ENCODE measurements at places on chromosomes 12 and 14. TPM values are rescaled to one million over a fixed set of nuclear protein-coding genes. Genes with fewer than 3 reads are reported as not detected.
A peak's percentile ranks its signal among the peaks of the same experiment; 100 is the strongest.

KRT75 gene
- total RNA-seq: not detected

RND1 gene
- 10.4 TPM for total RNA-seq

KRT79 gene
- total RNA-seq: 0.21 TPM

HVCN1 gene
- 11.8 TPM for total RNA-seq

SYCP3 gene
- 0.07 TPM for total RNA-seq

DNA sequence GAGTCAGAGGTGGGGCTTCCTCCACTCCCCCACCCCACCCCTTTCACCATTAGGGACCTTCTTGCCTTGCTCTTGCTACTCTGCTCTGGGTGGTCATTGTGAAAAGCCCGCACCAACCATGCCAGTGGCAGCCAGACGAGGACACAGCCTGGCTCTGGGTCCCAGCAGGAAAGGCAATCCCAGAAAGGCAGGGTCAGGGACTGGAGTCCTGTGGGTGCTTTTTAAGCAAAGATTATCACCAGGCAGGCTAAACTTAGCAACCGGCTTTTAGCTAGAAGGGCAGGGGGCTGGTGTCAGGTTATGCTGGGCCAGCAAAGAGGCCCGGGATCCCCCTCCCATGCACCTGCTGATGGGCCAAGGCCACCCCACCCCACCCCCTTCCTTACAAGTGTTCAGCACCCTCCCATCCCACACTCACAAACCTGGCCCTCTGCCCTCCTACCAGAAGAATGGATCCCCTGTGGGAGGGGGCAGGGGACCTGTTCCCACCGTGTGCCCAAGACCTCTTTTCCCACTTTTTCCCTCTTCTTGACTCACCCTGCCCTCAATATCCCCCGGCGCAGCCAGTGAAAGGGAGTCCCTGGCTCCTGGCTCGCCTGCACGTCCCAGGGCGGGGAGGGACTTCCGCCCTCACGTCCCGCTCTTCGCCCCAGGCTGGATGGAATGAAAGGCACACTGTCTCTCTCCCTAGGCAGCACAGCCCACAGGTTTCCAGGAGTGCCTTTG lies 1.2 kb upstream of the GAPDH start:
- H3K27me3 ChIP-seq: no peaks in the 10 kb centered on the region
- peaks cover 51% of the 10 kb centered on the region for H3K36me3 ChIP-seq
- H3K4me3 ChIP-seq: peak overlapping the region; percentile 96
- H3K27ac ChIP-seq: peak overlapping the region; percentile 98
- H3K4me1 ChIP-seq: peaks cover 34% of the 10 kb centered on the region
- peak; percentile 84 for DNase-seq

GRCh38 chr14:104357689-104358527 lies 219.5 kb downstream of the KIF26A start:
- H3K36me3 ChIP-seq: no peaks in the 10 kb centered on the region
- no peak overlapping the region for H3K4me3 ChIP-seq
- DNase-seq: no peak
- H3K4me1 ChIP-seq: no peaks in the 10 kb centered on the region
- no peak overlapping the region for H3K27ac ChIP-seq

GRCh38 chr12:64836856-64837255 lies 12.4 kb downstream of the TBC1D30 start:
- no peaks in the 10 kb centered on the region for H3K4me1 ChIP-seq
- peaks cover 4% of the 10 kb centered on the region for H3K36me3 ChIP-seq
- H3K27me3 ChIP-seq: no peaks in the 10 kb centered on the region
- no peak overlapping the region for H3K4me3 ChIP-seq

- no peaks in the 10 kb centered on the region for H3K36me3 ChIP-seq
- DNase-seq: peak; percentile 85
- H3K27me3 ChIP-seq: peaks cover 62% of the 10 kb centered on the region
- no peak overlapping the region for H3K27ac ChIP-seq
Observed at GRCh38 chr12:21527451-21528180, 1.5 kb downstream of the SPX start.

TSPAN19 gene
- total RNA-seq: 0.50 TPM

DNA sequence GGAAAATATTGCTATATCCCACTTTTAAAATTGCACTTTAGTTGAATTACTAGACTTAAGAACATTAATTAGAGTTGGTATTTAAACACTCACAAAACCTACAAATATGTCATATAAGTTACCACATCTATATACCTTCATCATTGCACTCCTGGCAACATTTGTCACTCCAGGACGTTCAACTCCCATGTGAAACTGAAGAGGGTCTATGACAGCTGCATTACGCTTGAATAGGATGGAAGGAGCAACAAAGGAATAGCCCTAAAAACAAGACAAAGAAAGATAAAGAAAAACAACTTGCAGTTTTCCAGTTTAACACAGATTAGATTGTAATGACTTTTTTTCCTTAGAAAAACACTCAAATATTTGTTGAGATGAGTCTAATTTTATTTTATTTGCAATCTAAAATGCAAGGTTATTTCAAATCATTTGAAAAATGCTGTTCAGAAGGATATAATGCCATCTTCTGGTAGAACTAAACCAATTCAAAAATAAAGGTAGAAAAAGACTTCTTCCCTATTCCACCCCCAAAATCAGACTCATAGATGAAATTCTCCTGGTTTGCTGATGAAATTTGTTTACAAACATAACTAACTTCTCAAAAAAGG lies 84.3 kb upstream of the TTC7B start:
- H3K4me1 ChIP-seq: no peaks in the 10 kb centered on the region
- no peak overlapping the region for H3K27ac ChIP-seq
- H3K36me3 ChIP-seq: no peaks in the 10 kb centered on the region
- no peak for DNase-seq

DNA sequence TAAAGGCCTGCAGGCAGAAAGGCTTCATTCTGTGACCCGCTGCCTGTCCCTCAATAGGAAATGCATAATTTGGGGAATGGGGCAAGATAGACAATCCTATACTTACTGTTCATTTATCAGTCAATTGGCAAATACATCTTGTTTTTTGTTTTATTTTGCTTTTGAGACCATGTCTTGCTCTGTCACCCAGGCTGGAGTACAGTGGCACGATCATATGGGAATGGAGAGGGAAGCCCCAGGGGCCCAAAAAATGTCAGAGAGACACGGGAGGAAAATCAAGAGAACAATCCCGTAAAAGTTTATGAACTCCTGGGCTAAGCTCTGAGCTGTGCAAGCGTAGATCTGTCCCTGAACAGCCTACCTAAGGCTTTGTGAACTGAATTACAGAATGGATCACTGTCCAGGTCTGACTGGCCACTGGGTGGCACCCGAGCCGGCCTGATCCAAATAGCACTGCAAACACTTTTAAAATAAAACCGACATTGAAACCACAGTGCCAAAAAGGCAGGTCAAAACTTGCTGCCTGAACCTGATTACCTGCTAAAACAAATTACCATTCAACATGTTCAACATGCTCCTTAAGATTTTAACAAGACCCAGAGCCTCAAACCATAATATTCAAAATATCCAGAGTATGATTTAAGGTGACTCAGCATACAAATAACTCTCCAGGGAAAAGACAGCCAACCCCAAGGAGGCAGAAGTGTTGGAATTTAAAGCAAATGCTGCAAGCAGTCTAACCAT lies 11.8 kb downstream of the COPS7A start:
- no peaks in the 10 kb centered on the region for H3K4me1 ChIP-seq
- peak overlapping the region; percentile 2 for H3K27ac ChIP-seq
- H3K4me3 ChIP-seq: no peak overlapping the region

DNA sequence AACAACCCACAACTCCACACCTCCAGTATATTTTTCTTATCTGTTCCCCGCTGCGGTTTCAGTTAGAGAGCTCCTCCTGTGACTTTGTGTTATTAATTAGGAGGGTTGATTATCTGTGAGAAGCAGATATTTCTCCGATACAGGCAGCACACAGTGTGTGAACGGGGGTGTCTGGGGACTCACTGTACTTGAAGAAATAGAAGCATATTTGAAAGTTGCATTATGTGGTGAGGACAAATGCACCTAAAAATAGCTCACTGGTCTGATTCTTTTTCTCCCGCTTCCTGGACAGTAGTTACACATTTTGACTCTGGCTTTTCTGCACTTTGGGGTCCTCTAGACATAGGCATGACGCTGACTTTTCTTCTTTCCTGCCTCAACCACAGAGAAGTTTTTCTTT lies 277.7 kb downstream of the VRK1 start:
- no peaks in the 10 kb centered on the region for H3K36me3 ChIP-seq
- H3K27ac ChIP-seq: no peak overlapping the region
- no peak for DNase-seq
- peaks cover 8% of the 10 kb centered on the region for H3K4me1 ChIP-seq

GRCh38 chr12:84043355-84043754 lies 869.2 kb downstream of the SLC6A15 start:
- no peaks in the 10 kb centered on the region for H3K4me1 ChIP-seq
- H3K27ac ChIP-seq: no peak overlapping the region
- H3K36me3 ChIP-seq: no peaks in the 10 kb centered on the region
- DNase-seq: no peak

DNA sequence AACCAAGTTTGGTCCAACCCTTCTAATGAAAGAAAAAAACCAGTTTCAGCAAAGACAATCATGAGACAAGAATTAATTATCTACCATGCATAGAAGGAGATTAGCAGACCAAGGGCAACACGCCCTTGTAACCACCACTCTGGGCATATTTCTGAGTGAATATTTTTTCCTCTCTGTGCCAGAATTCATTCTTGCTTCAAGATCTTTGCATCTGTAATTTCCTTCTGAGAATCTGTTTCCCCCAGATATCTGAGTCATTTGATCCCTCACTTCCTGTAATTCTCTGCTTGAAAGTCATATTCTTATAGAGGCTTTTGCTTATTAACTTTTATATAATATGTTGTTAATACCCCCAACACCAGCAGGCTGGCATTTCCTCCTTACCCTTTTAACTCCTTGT lies 243.7 kb downstream of the SLC16A7 start:
- peaks cover 13% of the 10 kb centered on the region for H3K4me1 ChIP-seq
- DNase-seq: no peak
- H3K4me3 ChIP-seq: no peak overlapping the region

GRCh38 chr14:36948157-36948859 lies 224.1 kb downstream of the SLC25A21 start:
- no peak overlapping the region for H3K4me3 ChIP-seq
- DNase-seq: no peak
- H3K27me3 ChIP-seq: no peaks in the 10 kb centered on the region
- H3K27ac ChIP-seq: no peak overlapping the region

METTL1 gene
- total RNA-seq: 12.2 TPM

GRCh38 chr14:102777711-102778337 lies 575 bp downstream of the TRAF3 start:
- peak; percentile 33 for DNase-seq
- H3K4me3 ChIP-seq: peak overlapping the region; percentile 85
- peaks cover 15% of the 10 kb centered on the region for H3K27me3 ChIP-seq
- no peaks in the 10 kb centered on the region for H3K36me3 ChIP-seq

- no peak overlapping the region for H3K27ac ChIP-seq
- no peak for DNase-seq
- no peaks in the 10 kb centered on the region for H3K27me3 ChIP-seq
- H3K4me1 ChIP-seq: no peaks in the 10 kb centered on the region
- H3K4me3 ChIP-seq: no peak overlapping the region
Observed at GRCh38 chr12:39830171-39830570, 210.6 kb upstream of the ABCD2 start.

DNA sequence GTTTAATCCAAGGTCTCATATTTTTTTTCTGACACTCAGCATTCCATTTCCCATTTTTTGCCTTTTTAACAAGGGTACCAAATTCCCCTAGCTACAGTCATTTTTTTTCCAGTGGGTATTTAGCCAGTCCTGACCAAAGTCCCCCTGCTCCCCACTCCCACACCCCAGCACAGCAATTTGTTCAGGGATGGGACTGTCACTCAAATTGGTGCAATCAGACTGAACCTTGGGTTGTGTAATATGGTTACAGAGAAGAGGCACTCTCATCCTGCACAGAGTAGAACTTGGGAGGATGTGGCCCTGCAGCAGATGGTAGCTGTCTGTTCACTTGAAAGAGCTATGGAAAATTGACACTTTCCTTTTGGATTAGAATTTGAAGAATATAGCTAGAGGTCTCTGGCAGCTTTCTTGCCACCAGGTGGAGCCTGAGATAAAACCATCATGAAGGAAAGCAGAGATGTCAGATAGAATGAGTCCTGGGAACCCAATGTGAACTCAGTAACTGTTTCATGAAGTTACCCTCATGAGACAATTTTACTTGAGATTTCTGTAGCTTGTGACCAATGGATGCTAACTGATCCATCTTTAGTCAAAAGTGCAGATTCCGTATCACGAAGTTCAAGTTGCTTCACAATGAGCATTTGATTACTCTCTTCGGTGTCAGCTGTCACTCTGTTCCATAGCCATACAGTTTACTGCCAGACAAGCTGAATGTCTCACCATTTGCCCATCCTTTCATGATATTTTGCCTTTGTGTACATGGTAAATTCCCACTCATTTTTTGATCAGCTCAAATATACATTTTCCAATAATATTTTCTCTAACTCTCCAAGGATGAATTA lies 394.0 kb upstream of the SYT1 start:
- no peaks in the 10 kb centered on the region for H3K27me3 ChIP-seq
- DNase-seq: peak; percentile 72
- no peaks in the 10 kb centered on the region for H3K36me3 ChIP-seq
- H3K27ac ChIP-seq: no peak overlapping the region
- H3K4me1 ChIP-seq: no peaks in the 10 kb centered on the region

DNA sequence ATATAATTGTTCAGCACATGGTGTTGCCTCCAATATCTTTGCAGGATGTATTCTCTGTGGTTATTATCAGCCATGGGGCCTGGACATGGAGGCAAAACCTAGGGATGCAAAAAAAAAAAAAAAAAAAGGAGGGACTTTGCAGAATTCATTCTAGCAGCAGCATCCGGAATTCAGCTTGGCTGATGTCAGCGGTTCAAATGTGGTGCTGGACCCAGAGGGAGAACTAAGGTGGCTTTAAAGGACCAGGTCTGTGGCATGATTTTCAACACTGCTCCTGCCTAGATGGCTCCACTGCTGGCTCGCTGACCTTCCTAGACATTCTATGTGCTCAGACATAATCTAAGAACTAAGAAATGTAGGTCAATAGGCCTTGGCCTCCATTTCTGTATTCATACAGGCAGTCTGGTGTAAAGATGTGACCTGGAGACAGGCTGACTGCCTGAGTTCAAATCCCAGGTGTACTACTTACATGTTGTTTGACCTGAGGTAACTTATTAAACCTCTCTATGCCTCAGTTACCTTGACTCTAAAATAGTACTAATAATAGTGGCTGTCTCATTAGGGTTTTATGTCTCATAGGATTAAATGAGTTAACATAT lies 108.6 kb downstream of the PPM1A start:
- no peak overlapping the region for H3K27ac ChIP-seq
- DNase-seq: no peak
- no peak overlapping the region for H3K4me3 ChIP-seq
- peaks cover 13% of the 10 kb centered on the region for H3K4me1 ChIP-seq
- H3K27me3 ChIP-seq: no peaks in the 10 kb centered on the region

All from GM23338 (cell line).